ENCODE measurements at places on chromosomes 7 and 10.

DNA sequence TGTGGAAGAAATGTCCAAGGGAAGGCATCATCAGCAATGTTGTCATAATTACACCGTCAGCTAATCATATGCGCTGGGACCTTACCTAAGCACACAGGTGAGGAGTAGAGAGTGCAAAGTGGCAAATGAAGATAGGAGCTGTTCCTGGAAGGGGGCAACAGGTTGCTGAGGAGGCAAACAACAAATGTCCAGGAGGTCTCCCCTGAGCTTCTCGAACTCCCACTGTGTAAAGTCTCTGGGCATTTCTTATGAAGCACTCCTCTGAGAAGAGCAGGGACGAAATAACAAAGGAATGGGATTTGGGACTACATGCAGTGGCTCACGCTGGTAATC is 152.5 kb downstream of the DOCK4 start:
- no peak for DNase-seq

- no peak for DNase-seq
Measured at GRCh38 chr10:63468947-63469346, 3.2 kb upstream of the JMJD1C start.

DNA sequence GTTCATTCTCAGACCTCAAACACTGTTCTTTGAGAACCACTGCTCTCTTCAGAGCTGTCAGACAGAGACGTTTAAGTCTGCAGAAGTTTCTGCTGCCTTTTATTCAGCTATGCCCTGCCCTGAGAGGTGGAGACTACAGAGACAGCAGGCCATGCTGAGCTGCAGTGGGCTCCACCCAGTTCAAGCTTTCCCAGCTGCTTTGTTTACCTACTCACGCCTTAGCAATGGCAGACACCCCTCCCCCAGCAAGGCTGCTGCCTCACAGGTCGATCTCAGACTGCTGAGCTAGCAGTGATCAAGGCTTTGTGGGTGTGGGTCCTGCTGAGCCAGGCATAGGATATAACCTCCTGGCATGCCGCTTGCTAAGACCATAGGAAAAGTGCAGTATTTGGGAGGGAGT is 80.5 kb upstream of the CYP2C9 start:
- DNase-seq, result no peak

DNA sequence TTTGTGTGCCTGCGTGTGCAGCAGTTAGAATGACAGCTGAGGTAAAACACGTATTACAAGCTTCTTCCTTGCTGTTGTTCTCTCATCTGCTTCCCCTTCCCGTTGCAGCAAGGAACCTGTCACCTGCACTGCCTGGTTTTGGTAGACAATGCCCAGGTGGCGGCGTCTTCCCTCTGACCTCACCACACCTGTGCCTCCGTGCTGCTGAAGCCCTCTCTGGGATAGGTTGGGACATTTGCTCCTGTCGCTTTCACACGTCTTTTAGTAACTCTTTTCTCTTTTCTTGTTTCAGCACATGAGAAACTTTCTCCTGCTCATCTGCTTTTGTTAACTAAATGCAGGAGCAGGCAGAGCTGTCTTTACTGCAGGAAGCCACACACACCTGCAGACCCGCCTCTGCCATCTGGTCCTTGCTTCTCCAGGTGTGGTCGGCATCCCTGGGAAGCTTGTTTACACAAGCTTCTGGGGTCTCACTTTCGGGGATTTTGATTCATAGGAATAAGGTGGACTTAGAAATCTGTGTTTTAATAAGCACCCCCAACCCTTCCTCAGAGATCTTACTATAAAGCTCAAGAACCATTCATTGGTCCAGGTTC is 60.7 kb upstream of the EXOC6 start:
- no peak for DNase-seq

DNA sequence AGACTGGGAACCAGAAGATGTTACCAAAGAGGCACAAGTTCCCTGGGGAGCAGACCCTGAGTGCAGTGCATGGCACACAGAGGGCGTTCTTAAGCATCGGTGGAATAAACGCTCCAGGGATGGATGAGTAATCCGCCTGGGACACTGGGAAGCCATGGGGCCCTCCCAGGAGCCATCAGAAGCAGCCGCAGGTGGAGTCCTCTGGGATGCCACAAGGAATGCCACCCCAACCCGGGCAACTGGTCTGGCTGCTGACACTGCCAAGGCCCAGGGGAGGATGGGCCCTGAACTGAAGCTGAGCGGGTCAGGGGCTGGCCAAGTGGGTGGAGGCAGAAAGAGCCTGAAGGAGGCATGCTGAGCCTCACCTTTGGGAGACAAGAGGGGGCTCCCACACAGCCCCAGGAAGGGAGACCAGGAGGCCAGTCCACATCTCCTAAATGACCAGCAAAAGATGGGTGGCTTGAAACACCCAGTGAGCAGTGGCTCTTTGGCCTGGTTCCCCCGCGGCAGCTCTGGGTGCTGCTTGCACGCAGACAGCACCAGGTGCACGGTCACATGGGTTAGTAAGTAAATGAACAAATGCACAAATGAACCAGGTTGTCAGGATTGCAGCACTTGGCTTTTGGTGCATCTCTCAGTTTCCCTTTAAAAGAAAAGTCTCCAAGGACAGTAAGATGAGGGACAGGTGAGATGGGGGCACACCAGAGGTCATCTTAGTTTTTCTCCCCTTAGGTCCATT is 141.3 kb upstream of the ZMIZ1 start:
- DNase-seq, result no peak

DNA sequence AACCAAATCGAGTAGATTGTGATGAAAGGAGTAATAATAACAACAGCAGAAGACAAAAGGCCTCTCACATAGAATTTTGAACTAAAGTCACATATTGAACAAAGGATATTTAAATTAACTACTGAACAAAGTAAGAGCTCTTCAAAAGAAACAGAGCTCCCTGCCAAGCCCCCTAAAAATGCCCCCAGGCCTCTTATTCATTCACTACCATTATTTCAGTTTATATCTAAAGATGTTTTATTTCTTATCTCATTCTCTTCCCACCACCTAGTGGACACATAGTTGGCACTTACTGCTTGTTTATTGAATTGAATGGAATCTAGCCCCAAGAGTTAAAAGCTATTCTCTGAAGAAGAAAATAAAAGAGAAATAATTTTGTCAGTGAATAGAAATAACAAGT is 37.4 kb downstream of the VCL start:
- DNase-seq, result no peak

Data from osteocyte (in vitro differentiated cells).